ENCODE measurements at places on chromosomes 2 and 18. TPM values are rescaled to one million over a fixed set of nuclear protein-coding genes. Genes with fewer than 3 reads are reported as not detected.

The SPDYA gene
- total RNA-seq, result 2.3 TPM

The ACMSD gene
- not detected for total RNA-seq

- no peaks in the 10 kb centered on the region for H3K27me3 ChIP-seq
- peaks cover 3% of the 10 kb centered on the region for H3K4me1 ChIP-seq
- no peak for DNase-seq
- no peak overlapping the region for H3K4me3 ChIP-seq
- no peaks in the 10 kb centered on the region for H3K36me3 ChIP-seq
Measured at GRCh38 chr18:23493654-23494053, 9.7 kb upstream of the RMC1 start.

- no peak overlapping the region for H3K4me3 ChIP-seq
- no peak overlapping the region for H3K27ac ChIP-seq
- no peaks in the 10 kb centered on the region for H3K4me1 ChIP-seq
Measured at GRCh38 chr2:80364524-80365212, 60.1 kb upstream of the LRRTM1 start.

The LIPG gene
- total RNA-seq, result 4.7 TPM
